ENCODE measurements at places on chromosomes 3 and 15.

DNA sequence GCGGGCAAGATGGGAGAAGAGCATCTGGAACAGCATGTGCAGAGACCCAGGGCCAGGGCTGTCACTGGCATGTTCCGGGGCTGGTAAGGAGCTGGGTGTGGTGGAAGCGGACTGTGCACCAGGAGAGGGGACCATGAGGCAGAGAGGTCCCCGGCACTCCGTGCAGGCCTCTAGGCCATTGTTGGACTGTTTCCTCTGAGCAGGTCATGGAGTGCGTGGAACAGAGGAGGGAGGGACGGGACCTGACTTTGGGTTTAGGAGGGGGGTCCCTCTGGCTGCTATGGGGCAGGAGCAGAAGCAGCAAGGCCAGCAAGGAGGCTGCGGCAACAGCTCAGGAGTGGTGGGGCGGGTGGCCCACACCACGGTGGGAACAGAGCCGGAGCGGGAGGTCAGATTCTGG, 47.1 kb downstream of the TPRA1 start:
- H3K36me3 ChIP-seq, result no peaks in the 10 kb centered on the region
- DNase-seq, result no peak
- no peak overlapping the region for H3K4me3 ChIP-seq
- H3K27me3 ChIP-seq, result no peaks in the 10 kb centered on the region
- no peak overlapping the region for H3K27ac ChIP-seq

DNA sequence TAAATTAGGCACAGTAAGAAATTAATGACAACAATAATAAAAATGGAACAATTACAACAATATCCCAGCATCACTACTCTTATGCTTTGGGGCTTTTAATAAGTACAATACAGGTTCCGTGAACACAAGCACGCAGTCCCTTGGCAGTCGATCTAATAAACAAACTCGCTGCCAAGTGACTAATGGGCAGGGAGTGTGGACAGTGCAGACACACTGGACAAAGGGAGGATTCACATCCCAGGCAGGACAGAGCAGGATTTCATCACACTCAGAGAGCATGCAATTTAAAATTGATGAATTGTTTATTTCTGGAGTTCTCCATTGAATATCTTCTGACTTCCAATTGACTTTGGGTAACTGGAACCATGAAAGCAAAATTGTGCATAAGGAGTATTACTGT, 524.1 kb upstream of the CFAP20DC start:
- no peaks in the 10 kb centered on the region for H3K4me1 ChIP-seq
- H3K27me3 ChIP-seq, result no peaks in the 10 kb centered on the region
- peak; percentile 74 for DNase-seq
- H3K36me3 ChIP-seq, result no peaks in the 10 kb centered on the region
- no peak overlapping the region for H3K27ac ChIP-seq

GRCh38 chr3:30313840-30314239, 292.6 kb upstream of the TGFBR2 start:
- no peak overlapping the region for H3K27ac ChIP-seq
- H3K4me1 ChIP-seq, result peaks cover 6% of the 10 kb centered on the region
- DNase-seq, result no peak
- H3K4me3 ChIP-seq, result no peak overlapping the region
- no peaks in the 10 kb centered on the region for H3K27me3 ChIP-seq
- H3K36me3 ChIP-seq, result no peaks in the 10 kb centered on the region

- H3K4me3 ChIP-seq, result no peak overlapping the region
- H3K27me3 ChIP-seq, result no peaks in the 10 kb centered on the region
- H3K27ac ChIP-seq, result no peak overlapping the region
- no peaks in the 10 kb centered on the region for H3K4me1 ChIP-seq
- no peaks in the 10 kb centered on the region for H3K36me3 ChIP-seq
- no peak for DNase-seq
These were observed 113.2 kb downstream of the RTP4 start for GRCh38 chr3:187481426-187481825.

- H3K4me3 ChIP-seq, result no peak overlapping the region
- H3K4me1 ChIP-seq, result no peaks in the 10 kb centered on the region
- peaks cover 7% of the 10 kb centered on the region for H3K27me3 ChIP-seq
- H3K27ac ChIP-seq, result no peak overlapping the region
- no peaks in the 10 kb centered on the region for H3K36me3 ChIP-seq
These were observed 6.5 kb upstream of the CORO2B start for GRCh38 chr15:68572309-68572708.

DNA sequence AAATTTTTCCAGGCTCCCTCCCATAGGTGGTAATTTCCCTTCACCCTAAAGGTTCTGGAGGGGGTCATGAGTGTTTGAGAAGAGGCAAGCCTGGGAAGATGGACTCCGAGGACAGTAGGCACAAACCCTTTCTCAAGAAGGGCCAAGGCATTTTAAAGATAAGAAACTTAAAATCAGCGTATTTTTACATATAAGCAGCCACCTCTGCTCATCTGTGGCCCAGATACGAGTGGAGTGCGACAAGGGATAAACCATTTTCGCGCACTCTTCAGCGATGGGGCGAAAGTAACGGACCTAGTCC, 539 bp downstream of the RASSF1 start:
- no peaks in the 10 kb centered on the region for H3K27me3 ChIP-seq
- H3K4me1 ChIP-seq, result peaks cover 61% of the 10 kb centered on the region
- H3K4me3 ChIP-seq, result peak overlapping the region; percentile 52
- DNase-seq, result no peak

GRCh38 chr3:16510620-16511319, 2.7 kb downstream of the RFTN1 start:
- peaks cover 21% of the 10 kb centered on the region for H3K4me1 ChIP-seq
- no peak overlapping the region for H3K4me3 ChIP-seq
